Daoy (cell line): ENCODE measurements at places on chromosomes 16 and 17. TPM values are rescaled to one million over a fixed set of nuclear protein-coding genes. Genes with fewer than 3 reads are reported as not detected.

Gene CTRB1
- not detected in 2 replicates for total RNA-seq

Gene FBXW10
- 0.06 TPM in 1 of 2 replicates, not detected in the other for total RNA-seq

DNA sequence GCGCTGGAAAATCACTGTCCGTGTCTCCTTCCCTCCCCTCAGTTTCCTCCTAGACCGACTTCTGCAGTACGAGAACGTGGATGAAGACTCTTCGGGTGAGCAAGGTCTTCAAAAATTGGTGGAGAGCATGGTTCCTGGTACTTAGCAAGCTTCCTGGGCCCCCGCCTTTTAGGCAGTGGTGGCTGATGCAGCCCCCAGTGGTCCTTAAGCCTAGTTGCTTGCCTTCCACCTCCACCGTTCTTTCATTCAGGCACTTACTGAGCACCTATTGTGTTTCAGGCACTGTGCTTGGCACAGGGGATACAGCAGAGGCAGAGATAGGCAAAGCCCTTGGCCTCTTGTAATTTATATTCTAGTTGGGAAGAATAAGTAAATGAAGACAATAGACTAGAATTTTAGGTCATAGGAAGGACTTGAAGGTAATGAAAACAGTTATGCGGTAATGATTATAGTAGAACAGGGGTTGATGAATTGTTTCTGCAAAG, 767 bp downstream of the INO80E start:
- DNase-seq, result no peak

Gene ZNF205
- total RNA-seq, result 6.6 and 10.5 TPM in 2 replicates

DNA sequence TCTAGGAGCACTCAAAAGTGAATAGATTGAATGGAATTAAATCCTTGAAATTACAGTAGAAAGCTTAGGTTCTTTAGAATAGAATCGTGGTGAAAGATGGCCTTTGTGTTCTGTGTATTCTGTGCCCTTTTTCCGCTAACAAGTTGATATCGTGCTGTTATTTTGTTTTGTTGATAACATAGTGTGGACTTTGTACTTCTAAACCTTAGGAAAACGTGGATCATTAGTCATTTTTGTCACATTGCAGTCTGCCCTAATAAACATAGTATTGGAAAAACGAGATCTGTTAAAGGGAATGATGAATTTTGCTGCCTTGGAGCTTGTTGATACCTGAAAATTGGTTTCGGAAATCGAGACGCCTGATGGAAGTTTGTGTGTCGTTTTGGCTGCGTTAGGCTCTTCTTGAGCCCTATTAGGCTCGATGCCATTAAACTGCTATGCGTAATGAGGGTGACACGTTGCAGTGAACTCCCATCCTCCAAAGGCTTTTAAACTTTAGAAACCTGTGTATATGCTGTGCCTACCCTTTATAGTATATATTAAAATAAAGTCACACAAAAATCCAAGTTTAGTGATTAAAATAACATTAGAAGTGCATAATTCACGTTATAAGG, 145.7 kb downstream of the PRKCA start:
- DNase-seq, result no peak

Gene DOC2B
- total RNA-seq, result 3.7 and 8.5 TPM in 2 replicates

DNA sequence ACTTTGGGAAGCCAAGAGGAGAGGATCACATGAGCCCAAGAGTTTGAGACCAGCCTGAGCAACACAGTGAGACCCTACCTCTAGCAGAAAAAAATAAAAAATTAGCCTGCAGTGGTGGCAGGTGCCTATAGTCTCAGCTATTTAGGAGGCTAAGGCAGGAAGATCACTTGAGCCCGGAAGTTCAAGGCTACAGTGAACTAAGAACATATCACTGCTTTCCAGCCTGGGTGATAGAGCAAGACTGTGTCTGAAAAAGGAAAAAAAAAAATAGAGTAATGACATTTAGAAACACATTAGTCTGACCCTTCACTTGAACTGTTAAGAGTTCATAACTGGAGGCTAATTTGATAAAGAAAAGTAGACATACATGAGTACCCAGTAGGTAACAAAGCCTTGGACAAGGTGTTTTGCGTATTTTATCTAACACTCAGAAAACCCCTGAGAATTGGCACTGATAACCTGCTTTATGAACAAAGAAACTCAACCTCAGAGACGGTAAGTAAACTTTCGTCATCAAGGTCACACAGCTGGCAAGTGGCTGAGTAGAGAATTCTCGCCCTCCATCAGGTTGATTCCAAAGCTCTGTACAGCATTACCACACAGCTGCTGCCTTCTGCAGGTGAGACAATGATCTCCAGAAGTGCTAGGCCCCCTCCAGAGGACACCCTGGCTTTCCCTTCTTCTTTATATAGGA, 101.1 kb downstream of the SMG6 start:
- DNase-seq, result no peak

GRCh38 chr17:10755592-10756127, 25.8 kb upstream of the TMEM220 start:
- no peak for DNase-seq

DNA sequence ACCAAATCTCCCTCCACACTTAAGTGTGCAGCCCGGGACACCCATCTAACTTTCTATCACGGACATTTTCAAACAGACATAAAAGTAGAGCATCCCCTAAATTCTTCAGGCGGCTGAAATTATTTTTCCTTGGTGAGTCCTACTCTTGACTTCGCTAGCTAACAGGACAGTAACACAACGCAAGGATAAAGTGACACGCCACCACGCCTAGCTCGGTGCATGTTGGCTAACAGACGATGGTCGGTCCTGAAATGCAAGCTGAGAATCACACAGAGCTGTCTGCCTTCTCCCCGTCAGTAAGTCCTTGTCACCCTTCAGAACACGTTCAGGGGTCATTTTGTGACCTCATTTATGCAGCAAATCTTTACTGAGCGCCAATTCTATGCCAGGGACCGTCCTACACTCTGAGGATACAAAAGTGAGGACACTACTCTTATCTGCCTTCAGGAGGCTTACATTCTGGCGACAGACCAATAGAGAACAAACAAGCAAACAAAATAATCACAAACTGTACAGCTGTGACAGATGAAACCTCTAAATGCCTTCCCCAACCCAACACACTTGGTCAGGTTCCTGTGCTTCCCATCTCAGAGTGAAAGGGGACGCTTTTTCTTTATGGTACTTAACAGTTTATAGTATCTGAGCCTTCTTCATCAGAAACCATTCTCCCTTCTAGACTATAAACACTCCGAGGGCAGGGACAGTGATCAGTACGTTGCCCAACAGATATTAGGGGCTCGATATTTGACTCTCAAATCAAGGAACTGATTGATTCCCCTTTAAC, 1.3 kb downstream of the NTAN1 start:
- no peak for DNase-seq

Gene RPUSD1
- 36.9 and 38.6 TPM in 2 replicates for total RNA-seq

DNA sequence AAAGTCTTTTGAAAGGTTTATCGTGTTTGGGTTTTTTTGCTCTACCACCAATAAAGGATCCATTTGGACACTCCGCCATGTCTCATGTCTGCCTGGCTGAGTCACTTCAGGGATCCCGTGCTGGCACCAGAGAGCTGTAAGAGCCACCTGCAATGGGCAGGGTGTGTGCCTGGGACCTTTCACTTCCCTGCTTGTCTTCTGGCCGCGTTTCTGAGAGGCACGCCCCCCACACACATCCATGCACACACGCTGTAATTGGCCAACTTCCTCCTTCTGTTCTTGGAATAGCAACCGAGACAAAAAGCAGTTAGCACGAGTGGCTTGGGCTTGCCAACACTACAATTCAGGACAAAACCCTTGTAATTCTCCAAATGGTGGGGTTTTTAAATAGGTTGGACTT, 9.8 kb upstream of the SOST start:
- no peak for DNase-seq

DNA sequence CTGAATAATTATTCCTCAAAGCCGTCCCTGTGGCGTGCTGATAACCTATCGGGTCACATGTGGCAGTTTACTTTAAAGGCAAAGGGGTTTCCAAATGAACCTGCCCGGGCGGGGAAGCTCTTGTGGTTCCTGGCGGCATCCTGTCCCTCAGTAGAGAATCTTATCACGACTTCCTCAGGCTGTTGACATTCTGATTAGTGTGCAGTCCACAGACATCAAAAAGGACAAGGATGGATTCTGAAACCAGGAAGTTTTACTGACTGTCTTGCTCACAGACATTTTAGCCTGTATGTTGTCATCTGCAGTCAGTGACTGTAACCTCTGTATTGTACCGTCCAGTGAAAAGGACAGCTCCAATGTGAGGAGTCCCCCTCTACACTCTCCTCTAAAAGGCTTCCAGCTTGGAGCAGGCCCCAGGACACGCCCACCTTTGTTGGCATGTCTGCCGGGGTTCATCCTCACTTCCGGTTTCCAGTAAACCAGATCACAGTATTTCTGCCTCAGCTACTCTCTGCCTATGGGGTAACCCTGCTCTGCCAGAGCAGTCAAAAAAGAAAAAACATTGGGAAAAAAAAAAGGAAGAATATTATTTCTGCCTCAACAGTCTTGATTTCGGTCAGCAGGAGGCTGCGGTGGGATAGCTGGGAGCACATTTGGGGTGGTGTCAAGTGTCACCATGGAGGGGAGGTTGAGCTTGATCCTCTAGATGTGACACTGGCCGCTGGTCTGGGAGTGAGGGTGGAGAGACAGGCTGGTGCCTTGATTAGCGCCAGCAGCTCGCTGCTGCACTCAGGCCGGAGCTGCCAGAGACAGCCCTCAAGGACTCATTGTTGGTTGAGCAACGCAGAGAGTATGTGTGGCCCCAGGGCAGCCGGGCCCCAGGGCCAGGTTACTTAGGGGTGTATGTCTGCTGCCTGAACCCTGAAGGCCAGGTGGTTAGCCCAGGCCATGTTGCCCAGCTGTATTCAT, 89.0 kb upstream of the DNAH17 start:
- no peak for DNase-seq

DNA sequence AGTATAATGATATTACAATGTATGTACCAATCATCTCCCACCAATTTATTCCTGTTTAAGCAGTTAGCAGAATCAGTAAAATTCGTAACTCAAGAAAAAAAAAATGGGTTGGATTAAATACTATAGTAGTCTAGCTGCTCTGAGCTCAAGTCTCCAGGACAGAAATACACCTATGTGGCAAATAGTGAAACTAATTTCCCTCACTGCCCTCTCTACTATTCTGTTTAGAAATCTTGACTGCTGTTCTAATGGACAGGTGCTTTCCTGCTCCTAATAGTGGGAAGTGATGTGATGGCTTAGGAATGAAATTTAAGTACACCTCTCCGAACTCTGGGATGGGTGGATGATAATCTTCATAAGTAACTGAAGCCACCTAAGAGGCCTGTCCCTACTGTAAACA, 175.7 kb downstream of the KCNJ2 start:
- DNase-seq, result no peak

Gene GDPD3
- 0.57 and 0.77 TPM in 2 replicates for total RNA-seq
